Fibroblast of upper back skin (primary cell): ENCODE measurements at places on chromosomes 3 and 15.

DNA sequence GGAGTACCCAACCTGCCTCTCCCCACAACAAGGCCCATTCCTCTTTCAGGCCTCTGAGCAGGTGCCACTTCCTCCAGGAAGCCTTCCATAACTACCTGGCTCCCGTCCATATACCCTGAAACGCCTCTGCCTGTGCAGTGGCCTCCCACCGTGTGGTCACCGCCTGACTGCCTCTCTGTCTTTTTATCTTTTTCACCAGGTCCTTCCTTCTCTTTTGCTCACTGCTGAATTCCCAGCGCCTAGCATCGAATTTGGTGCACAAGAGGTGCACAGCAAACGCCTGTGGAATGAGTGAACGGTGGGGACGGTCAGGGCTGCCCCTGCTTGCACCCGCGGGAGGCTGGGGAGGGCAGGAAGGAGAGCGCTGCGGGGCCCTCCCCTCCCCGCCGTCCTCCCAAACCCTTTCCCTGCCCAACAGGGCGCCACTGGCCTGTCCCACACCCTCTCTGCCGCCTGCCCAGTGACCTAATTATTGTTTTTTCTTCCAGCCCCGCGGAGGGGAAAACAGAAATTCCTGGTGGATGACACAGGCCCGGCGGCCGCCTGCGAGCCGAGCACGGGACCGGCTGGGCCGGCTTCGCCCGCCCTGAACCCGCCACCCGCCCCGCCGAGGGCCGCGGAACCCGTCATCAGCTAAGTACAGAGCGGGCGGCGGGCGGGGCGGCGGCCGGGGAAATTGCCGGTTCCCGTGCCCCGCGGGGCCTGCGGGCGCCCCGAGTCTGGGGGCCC is 140.1 kb downstream of the SMAD6 start:
- DNase-seq: peak; percentile 88

- peak; percentile 21 for DNase-seq
Measured at GRCh38 chr15:60072826-60073465, 68.8 kb downstream of the FOXB1 start.

DNA sequence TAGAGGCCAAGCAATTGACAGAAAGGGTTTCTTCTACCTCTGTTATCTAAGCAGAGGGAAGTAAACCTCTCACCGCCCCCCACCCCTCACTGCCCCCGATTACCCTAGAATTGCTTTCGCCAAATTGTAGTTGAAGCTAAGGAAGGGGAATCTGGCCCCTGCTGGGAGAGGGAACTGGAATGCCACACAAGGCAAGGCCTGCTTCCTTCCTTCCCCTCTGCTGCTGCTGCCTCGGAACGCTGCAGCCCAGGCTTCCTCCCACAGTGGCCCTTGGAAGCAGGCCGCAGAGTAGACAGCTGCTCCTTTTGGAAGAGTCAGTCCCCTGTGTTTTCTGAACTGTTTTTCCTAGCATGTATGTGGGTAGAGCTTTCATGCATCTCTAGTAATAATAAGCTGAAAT is 21.6 kb downstream of the RLBP1 start:
- no peak for DNase-seq

GRCh38 chr15:75158402-75158801 is 43.3 kb upstream of the C15orf39 start:
- DNase-seq: no peak

DNA sequence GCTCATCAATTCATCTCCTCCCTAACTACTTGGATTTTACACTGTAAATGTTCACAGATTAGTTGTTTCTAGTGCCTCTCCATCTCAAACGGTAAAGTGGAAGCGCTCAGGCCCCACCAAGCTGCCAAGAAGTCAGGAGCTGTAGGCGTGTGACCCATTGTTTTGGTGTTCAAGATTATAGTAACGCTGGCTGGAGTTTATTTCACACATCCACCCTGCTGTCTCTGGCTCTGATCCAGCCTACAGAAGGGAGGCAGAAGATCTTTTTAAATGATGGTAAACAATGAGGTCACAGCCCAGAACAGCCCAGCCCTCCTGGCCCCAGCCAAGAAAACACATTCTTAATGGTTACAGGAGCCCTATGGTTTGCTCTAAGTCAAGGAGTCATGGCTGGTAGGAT is 25.7 kb upstream of the GALNT15 start:
- peak; percentile 71 for DNase-seq

- no peak for DNase-seq
Measured at GRCh38 chr15:73328981-73329380, 39.8 kb downstream of the HCN4 start.

DNA sequence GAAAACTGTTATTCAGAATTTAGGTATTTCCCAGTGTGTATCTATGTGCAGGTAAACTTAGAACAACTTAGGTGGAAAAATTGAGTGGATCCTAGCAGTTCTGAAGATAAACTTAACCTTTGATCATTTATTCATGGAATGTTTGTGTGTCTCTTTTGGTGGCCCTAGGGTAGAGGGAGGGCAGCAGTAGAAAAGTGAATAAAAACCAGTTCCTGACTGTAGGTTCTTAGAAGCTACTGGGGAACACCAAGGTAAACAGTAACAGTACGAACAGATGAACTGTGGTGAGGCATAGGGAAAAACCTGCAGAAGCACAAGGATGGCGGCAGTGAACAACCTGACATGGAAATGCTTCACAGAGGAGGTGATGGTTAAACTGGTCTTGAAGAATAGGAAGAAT is 2.5 kb downstream of the SNRK start:
- DNase-seq: no peak

GRCh38 chr3:155443815-155444214 is 150.3 kb upstream of the STRIT1 start:
- DNase-seq: no peak

- no peak for DNase-seq
Measured at GRCh38 chr3:126704494-126705214, 614 bp downstream of the CHCHD6 start.

DNA sequence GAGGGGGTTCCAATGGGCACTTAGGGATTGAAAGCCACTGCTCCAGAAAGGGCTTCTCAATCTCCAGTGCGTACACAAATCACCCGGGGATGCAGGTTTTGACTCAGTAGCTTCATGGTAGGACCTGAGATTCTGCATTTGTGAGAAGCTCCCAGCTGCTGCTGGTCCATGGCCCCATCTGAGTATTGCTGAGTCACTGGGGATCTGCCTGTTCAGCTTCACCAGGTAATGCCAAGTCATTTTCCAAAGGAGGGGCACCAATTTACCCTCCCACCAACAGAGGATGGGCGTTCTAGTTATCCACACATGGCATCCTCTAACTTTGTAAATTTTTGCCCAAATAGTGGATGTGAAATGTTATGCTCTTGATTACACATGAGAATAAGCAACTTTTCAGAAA is 12.9 kb upstream of the CEMIP start:
- no peak for DNase-seq

DNA sequence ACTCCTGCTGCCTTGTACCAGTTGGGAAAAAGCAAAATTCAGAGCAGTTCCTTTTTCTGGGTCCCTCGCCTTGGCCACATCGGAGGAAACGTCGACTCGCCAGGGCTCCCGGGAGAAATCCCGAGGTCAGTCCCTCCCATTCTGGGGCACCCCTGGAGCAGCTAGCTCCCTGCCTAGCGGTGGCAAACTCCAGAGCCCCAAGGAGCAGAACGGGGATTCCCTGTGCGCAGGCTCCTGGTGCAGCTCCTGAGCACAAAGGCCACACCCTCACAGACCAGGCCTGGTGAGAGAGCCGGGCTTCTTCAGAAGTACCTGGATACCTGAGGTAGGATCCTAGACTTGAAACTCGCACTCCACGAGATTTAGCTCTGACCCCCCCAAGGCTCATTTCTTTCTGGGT is 2.6 kb downstream of the LRRC3B start:
- DNase-seq: no peak

DNA sequence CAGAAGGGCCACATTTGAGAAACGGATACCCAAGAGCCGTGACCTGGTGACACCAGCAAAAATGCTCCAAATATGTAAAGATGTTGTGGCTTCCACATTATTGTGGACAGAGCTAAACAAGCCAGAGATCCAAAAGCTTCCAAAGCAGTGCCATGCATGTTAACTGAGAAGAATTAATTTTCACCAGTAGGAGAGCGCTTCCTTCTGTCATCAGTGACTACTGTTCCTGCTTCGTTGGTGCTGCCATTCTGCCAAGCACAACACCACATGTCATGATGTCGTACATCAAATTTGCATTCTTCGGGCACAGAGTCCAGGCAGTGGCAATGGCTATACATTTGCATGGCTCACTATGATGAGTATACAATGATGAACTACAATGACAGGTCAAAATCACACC is 19.1 kb upstream of the CHST2 start:
- no peak for DNase-seq

DNA sequence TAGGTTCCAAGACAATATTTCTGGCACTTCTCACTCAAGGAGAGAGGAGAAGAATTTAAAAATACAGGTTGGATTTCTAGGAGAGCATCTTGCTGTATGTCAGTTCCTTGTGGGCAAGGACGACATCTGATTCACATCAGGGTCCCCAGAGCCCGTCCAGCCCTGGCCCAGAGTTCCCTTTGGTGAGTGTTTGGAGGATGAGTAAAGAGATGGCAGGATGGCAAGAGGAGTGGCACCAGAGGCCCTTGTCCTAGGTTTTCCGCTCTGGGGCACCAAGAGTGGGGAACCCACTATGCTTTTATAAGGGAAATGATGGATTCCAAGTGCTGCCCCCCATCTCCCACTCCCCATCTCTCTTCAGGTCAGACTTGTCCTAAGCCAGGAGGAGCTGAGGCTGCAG is 181.8 kb downstream of the TBC1D2B start:
- DNase-seq: no peak

- peak; percentile 84 for DNase-seq
Measured at GRCh38 chr3:110900576-110900975, 171.0 kb upstream of the NECTIN3 start.

- no peak for DNase-seq
Measured at GRCh38 chr3:123076496-123077418, 9.9 kb downstream of the PDIA5 start.

DNA sequence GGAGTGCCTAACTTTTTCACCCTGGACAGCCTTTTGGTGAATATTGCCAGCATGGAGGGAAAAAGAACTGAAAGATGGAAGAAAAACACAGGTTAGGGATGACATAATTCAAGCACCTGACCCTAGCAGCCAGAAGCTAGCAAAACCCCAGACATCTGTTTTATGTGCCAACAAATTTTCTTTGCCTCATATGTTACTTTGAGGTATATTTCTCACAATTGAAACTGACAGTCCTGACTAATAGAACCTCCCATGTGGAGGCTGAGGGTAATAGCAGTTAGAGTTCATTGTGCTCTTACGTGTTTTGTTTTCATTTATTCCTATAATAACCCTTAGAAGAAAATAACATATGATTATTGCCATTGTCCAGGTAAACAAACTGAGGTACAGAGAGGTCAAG is 71.5 kb upstream of the SLC25A26 start:
- DNase-seq: peak; percentile 25

DNA sequence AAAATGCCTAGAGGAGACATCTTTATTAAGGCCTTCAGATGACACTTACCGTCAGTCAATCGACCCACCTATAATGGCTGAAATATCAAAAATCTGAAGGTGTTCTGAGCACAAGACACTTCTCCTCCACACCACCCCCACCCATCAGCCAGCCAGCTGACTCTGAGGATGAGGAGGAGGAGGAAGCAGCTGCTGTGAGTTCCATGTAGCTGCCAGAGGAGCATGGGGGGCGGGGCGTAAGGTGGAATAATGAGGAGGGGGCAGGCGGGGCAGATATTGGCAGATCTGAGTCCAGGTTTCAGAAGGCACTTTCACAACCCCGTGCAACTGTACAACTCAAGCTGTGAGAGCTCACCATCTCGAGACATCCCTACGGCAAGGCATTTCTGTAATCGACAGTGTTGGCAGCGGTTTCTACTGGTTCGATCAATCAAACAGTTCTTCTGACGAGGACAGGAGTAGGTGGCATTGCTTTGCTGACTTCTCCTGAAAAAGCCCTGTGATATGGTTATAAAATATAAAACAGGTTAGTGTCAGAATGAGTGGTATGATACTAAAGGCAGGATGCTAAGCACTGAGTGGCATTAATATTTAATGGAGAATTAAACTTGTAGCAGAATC is 35.4 kb upstream of the ICE2 start:
- no peak for DNase-seq

GRCh38 chr15:28020644-28021043 is 78.5 kb downstream of the OCA2 start:
- no peak for DNase-seq
